ENCODE measurements at places on chromosomes 13 and 19.

DNA sequence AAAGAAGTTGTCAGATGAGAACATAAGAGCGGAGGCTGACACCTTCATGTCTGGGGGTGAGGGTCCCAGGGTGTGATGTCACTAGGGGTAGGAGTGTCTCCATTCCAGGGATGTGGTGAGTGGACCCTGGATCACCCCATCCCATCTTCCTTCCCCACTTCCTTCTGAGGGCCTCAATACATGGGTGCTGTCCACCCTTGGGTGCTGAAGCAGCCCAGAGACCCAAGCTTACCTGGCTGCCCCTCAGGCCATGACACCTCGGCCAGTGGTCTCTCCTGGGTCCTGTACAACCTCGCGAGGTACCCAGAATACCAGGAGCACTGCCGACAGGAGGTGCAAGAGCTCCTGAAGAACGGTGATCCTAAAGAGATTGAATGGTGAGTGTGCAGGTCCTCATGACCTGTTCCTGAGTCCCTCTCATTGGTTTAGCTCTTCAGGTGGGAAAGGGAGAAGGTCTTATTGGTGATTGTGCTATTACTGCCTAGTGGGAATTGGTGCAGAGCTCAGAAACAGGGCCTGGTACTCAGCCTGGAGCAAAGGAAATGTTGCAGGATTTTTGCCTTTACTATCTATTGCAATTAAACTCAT, 37.7 kb upstream of the CYP4F8 start:
- no peak for DNase-seq

DNA sequence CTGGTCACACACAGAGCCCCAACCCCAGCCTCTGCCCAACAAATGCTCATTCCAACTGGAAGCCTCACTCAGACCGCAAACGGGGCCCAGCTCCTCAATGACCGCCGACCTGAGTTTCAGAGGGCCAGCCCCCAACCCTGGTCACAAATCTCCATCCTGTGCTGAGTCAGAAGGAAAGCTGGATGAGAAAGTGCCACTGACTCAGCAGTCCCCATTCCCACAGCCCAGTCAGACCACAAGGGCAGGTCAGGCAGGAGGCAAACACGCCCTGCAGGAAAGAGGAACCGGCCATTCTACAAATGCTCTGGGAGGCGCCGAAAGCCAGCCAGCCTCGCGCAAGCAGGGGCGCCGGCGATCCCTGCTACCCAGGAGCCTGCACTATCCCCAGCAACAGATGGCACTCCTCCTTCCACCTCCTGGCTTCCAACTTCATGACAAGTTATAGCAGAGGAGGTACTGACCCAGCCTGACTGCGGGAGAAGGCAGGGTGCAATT, 14.1 kb upstream of the PRKD2 start:
- peak; percentile 92 for DNase-seq

- DNase-seq: no peak
Measured at GRCh38 chr19:55209693-55210472, 582 bp upstream of the PTPRH start.

DNA sequence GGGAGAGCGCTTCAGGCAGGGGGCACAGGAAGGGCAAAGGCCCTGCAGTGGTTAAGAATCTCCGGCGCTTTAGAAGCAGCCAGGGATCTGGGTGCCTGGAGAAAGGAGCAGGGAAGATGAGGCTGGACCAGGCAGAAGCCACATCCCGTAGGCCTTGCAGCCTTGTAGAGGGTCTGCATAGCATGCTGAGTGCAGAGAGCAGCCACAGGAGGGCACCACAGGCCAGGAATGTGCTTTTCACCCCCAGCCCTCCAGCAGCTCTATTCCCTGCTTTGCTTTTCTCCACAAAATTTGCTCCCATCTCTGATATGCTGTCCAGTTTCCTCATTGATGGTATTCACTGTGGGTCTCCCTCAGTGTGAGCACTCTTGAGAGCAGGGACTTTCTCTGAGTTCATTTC, 5.7 kb downstream of the WDR62 start:
- peak; percentile 74 for DNase-seq

- DNase-seq: peak; percentile 35
Measured at GRCh38 chr13:113537205-113537604, 46.7 kb upstream of the DCUN1D2 start.

DNA sequence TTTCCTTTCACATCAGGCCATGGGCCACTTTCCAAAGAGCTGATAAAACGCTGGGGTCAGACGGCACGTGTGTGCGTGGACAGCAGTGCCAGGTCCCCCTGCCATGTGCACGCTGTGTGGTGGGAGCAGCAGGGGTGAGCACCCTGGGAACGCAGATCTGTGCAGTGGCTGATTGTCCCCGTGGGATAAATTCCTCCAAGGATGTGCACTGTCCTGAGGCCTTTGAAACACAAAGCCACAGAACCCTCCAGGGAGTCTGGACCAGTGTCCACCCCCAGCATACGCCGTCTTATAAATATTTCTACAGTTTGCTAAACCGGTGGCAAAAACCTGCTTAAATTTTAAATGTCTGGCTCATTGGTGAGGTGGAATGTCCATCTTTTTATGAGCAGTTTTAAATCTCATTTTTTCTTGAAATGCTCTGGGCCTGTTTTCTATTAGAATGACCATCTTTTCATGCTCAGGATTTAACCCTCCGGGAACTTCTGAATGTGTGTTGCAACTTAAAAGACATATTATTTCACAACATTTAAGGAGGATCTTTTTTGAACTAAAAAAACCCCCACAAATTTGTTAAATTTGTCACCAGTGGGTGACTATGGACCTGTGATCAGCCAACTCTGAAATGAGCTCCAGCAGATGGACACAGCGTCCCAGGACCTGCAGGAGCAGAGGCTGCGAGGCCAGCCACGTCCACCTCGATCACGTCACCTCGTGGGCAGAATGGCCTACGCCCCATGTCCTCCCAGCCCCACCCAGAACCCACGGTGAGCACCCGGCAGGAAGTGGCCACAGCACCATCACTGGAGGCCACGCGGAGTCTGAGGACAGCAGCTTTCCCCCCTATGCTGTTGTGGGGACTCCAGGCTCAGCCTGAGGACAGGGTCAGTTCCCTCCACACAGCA, 68.6 kb downstream of the RASA3 start:
- no peak for DNase-seq

GRCh38 chr13:24737042-24737441, 26.9 kb upstream of the RNF17 start:
- no peak for DNase-seq

DNA sequence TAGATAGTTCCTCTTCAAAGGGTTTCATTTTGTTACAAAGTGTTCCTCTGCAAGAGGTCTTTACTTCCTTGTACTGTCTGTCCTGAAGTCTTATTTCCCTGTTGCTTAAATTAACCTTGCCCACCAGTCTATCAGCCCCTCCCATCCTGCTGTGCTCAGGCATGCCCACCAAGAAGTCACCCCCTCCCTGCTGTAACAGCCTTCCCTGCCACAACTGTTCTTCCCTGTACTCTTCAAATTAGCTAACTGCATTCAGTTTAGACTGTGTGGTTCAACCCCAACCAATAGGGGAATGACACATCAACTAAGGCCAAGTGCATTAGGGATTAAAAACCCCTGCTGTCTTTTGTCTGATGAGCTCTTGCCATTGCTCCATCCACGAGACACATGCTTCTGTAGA, 34.4 kb upstream of the ZNF562 start:
- DNase-seq: no peak

DNA sequence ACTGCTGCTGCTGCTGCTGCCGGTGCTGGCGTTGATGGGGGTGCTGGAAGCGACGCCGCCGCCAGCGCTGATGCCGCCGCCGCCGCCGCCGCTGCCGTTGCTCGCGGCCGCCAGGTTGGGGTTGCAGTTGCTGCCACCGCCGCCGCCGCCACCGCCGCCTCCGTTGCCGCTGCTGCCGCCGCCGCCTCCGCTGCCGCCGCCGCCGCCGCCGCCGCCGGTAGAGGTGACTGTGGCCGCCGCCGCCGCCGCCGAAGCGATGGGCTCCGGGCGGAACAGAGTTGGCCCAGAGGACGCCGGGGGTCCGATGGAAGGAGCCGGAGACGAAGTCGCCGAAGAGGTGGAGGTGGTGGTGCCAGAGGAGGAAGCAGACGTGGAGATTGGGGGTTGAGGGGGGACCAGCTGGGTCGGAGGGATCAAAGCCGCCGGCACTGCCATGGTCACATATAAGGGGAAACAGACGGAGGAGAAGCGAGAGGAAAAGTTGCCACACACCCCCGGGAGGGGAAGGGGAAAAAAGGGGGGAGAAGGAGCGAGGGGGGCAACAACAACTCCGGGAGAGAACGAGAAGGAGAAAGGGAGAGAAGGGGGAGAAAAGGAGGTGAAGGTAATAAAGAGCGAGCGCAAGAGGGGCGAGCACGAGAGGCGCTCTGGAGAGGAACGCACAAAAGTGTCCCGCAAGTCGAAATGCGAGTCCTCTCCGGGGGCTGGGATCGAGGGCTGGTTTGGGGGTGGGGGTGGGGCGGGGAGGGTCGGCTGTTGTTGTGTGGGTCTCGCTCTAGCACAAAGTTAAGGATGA, 471 bp downstream of the DACH1 start:
- peak; percentile 60 for DNase-seq

Measured in islet precursor cell (in vitro differentiated cells).